Brain microvascular endothelial cell (primary cell): ENCODE measurements at places on chromosomes 13 and 19.

DNA sequence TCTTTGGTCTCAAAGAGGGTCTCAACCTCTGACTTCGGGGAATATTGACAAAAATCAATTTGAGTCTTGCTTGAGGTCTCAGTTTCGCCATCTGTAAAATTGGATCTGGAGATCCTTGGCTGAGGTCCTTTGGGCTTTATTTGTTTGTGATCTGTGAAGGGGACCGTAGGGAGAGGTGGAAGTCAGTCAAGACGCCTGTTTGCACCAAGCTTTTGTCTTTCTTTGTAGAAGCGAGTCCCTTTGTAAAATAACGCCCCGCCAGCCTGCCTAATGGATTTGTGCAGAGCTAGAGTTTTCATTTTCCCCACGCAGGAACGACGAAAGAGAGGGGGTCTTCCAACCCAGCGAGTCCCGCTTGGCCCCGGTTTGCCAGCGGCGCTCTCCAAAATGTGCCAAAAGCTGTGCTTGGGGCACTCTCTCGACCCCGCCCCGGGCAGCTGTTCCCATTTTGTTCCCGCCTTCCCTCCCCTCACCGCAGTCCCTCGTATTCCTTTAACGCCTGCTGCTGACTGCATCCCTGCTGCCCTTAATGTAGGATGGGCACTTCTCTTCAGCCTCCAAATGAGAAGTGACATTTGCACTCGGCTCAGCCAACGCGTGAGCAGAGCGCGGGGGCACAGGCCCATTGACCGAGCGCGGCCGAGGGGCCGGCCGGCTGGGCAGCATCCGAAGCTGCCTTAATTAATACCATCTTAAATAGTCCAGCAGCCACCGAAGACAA lies 13.0 kb downstream of the ZIC5 start:
- no peak for DNase-seq

DNA sequence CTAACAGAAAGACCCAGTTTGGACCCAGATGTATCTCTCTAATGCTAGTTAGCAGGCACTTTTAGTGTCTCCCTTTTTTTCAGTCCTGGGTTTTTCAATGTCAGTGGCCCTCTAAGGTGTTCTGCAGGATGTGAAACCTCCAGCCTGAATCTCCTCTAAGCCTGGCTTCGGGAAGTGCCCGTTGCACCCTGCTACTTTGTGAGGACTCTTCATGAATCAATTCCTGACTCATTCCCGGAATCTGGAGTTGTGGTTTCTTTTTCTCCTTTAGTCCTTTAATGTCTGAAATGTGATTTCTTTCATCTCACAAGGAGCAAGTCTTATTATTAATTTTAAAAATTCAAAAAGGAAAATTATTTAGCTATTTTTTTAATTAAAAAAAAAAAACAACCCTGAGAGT lies 116.0 kb downstream of the ZNF536 start:
- DNase-seq, result no peak

GRCh38 chr19:18176367-18177310 lies 3.0 kb downstream of the IFI30 start:
- DNase-seq, result no peak

DNA sequence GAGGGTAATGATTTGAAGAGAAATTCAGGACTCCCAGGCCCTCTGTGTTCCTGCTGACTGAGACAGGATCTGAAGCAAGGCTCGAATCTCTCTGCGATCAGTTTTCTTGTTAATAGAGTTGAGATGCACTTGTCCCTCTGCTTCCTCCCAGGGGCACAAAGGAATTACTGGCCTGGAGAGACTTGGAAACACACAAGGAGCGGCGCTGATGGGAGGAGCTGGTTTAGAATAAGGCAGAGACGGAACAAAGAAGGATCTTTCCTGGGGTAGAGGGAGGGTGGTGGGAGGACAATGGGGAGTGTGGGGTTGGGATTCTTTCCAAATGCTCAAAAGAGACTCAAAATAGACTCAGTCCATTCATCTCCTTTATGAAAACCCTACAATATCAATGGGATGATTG lies 719.1 kb downstream of the UQCRFS1 start:
- no peak for DNase-seq

GRCh38 chr19:27674701-27675100 lies 1538.2 kb downstream of the UQCRFS1 start:
- DNase-seq, result no peak

DNA sequence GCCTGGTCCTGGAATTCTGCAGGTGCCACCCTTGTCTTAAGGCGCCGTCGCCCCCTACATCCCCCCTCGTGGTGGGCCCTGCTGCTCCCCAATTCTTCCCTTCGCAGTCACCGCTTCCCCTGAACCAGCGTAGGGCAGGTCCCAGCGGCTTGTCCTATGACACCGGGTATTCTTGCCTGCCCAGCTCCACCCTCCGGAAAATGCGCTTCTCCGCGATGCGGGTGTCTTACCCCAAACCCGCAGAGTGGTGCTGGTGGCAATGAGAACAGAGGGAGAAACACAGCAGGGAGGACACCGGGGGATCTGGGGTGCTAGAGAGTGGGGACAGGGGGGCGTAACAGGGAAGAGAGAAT lies 9.0 kb downstream of the ZNF808 start:
- DNase-seq, result no peak
